Esophagus muscularis mucosa (tissue), 4 donors: ENCODE measurements at places on chromosomes 1 and 21.
A peak's percentile ranks its signal among the peaks of the same experiment; 100 is the strongest.

DNA sequence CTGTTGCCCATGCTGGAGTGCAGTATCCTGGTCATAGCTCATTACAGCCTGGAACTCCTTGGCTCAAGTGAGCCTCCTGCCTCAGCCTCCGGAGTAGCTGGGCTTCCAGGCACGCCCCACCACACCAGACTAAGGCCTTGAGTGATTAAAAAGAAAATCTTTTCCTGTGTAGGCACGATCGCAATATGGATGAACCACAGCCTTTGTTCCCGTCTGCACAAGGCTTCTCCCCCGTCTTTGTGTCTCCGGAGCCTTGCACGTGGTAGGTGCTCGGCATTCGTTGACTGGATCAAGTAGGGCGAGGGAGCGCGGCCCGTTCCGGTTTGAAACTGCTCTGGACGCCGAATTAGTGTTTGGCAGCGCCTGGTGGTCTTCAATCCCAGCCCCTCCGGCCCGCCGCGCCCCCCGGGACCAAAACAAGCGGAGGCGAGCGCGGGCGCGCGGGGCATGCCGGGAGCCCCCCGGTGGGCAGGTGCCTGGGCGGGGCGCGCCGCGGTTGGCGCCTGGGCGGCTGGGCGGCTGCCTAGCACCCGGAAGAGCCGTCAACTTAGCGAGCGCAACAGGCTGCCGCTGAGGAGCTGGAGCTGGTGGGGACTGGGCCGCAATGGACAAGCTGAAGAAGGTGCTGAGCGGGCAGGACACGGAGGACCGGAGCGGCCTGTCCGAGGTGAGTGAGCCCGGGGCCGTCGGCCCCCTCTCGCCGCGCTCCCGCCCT is at the start of gene SFT2D2:
TSS of gene SFT2D2 (plus strand) at position 529 of the 715 bp plus-strand sequence. CDS start at position 605, 76 bp downstream.
- DNase-seq = peak; percentile 92

DNA sequence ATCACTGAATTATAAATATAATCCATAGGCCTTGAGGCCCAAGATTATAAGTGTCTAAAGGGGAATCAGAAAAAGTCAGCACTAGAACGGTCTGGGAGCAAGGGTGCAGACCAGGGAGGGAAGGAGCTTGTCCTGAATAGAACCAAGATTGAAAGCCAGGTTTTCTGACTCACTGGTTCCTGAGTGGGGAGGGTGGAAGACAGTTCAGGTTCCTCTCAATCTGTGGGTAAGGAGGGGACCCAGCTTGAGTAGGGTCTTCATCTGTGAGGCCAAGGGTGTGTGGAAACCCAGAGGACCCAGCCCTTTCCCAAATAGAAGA is 842 bp downstream of the LENEP start:
- no peak for DNase-seq

DNA sequence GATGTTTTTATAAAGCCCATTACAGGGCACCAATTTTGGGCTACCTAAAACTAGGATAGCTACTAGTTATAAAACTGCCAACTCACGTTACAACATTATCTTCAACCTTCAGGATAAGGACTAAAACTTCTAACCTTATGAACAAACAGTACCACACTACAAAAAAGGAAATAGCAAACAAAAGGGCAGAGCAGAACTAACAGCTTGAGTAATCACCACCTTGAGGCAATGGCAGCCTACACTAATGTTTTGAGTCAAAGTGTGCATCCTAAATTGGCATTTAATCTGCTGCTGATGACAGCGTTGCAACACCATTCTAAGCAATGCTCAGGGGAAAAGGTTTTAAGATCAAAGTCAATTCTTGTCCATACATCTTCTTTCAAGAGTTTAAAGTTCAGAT is 27.2 kb downstream of the PTP4A2 start:
- no peak for DNase-seq

DNA sequence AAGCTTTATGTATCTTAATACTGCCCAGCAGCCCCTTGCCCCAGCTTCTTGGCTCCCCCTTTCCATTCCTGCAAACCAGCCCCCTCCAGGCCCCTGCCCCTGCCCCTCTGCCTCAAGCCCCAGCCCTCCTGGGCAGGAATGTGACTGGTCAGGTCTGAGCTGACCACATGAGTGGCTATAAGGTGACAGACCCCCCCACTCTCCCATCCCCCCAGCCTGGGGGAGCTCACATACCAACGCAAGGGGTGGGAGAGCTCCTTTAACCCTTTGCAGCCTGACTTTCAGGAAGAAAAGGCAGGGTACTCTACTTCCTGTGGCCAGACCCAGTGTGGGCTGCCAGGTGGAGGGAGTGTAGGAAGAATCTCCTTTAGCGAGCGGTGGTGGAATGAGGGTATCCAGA is 33.2 kb downstream of the AHDC1 start:
- DNase-seq = no peak

DNA sequence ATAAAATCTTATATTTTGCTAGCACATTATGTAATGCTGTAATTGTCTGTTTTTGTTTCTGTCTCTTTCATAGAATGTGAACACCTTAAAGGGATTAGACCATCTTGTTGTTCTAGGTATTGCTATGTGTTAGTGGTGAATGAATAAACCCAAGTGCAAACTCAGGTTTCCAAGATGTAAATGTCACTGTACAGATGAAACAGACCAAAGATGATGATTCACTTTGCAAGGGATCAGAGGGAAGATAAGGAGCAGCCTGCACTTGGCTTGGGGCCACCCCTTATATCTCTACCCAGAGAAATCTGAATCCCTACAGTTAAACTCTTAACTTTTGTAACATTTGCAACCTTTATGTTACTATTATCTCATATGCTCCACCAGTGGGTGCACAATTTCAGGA is 25.4 kb downstream of the UROD start:
- peak; percentile 8 for DNase-seq

GRCh38 chr1:172826096-172826741 is 167.3 kb downstream of the FASLG start:
- no peak for DNase-seq

DNA sequence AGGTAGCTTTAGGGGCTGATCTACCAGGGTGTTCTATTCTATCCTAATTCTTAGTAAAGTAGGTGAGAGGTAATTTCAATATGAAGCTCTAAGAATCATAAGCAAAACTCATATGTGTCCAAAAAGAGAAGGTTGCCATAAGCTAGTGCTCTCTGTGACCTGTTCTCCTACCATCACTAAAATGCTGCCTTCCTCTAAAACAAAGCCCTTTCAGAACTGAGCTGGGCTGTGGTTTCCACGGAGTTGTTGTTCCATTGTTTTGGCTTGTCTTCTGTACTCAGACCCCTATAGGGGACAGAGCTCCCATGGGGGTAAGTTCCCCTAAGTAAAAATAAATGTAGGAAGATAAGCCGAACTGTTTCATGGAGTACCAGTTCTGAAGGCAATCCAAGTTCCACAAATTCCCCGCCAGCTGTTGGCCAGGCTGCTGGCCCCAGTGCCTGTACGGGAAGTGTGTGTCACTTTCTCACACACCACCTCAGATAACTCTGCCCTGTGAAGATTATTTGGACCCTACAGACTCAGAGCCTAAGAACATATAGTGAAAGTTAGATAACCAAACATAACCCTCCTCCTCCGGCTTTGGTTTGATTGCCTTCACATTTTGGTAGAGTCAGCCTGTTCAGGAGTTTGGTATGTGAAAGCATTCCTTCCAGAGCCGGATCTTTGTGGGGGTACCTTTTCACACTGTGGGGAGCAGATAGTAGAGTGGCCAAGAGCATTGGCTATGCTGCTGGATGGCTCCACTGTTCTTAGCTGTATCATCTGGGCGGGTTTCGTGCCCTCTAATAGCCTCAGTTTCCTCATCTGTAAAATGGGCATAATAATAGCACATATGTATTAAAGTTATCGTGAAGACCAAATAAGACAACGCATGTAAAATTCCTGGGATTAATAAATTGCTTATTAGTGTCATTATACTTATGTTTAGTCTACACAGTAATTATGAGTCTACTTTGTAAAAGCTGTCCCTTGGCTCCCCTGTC is 10.8 kb downstream of the DPT start:
- DNase-seq = no peak

- DNase-seq = no peak
Measured at GRCh38 chr1:208107425-208108212, 136.6 kb downstream of the PLXNA2 start.

DNA sequence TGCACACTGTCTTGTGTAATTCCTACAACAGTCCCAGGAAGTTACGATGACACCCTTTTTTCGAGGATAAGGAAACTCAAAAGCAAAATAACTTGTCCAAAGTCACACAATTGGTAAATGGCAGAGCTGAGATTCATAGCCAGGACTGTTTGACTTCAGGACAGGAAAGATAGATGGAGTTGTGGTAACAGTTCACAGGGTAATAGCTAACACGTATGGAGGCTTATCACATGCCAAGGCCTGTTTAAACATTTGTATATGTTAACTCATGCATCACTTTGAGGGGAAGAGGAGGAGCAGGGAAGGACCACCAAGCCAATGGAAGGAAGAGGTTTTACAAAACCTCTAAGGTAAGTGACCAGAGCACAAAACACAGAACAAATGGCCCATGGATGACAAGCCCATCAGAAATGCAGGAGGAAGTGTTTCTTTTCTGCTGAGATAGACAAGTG is 2.8 kb downstream of the DHCR24 start:
- DNase-seq = no peak
